ENCODE measurements at places on chromosomes 5 and 9.

DNA sequence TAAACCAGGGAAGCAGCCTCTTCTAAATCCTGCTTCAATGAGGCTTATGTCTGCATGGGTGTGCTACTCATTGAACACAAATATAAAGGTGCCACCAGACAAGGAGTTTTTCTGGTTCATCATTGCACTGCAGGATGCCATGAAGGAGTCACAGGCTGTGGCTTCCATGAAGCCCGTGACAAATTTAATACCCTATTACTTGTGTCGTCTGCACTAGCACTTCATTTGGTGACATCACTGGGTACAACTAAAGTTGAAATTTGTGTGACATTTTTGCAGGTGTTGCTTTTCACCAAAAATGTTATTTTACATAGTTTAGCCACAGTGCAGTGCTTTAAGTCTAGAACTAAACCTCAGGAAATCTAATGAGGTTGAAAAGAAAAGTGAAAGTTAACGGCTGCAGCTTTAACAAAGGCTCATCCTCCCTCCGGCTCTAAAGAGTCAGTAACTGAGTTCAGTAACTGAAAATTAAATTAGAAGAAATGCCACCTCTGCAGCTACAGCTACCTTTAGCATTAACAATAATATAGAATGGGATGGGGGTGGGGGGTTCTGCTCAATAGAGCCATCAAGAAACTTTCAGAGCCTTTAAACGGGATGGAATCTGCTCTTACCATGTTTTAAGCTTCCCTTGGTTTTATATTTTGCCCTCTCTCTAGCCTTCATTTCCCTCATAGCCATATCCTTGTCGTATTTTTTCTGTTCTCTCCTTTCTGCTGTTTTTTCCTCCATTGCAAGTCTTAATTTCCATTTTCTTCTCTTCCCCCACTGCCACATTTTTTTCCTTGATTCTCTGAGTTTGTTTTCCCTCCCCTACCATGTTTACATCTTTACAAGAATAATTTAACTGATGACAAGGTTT is 233.8 kb upstream of the TMEM161B start:
- no peak for DNase-seq

GRCh38 chr5:66621146-66621545 is 25.0 kb downstream of the MAST4 start:
- DNase-seq = no peak

- no peak for DNase-seq
These were observed 5.2 kb downstream of the UCK1 start for GRCh38 chr9:131525643-131526565.

DNA sequence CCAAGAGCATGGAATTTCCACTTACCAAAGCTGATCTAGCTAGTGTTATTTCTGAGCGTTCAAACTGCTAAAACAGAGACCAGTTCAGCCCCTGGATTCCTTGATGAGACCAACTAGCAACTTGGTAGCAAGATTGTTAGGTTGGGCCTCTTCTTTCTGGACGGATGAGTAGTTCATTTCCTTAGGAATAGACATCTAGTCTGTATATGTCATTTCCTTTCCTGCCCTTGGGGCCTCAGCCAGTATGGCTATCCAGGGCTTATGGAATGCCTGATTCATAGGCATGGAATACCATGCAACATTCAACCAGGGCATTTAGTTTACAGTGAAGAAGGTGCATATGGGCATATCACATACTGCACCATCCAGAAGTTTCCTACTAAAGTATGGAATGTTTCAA is 14.5 kb upstream of the LPAR1 start:
- DNase-seq = no peak

- no peak for DNase-seq
These were observed 2.9 kb downstream of the UNC13B start for GRCh38 chr9:35164711-35165110.

GRCh38 chr9:116855881-116856662 is 169.0 kb downstream of the TRIM32 start:
- DNase-seq = no peak

- DNase-seq = no peak
These were observed 94.1 kb upstream of the ADAMTS2 start for GRCh38 chr5:179439181-179439985.

DNA sequence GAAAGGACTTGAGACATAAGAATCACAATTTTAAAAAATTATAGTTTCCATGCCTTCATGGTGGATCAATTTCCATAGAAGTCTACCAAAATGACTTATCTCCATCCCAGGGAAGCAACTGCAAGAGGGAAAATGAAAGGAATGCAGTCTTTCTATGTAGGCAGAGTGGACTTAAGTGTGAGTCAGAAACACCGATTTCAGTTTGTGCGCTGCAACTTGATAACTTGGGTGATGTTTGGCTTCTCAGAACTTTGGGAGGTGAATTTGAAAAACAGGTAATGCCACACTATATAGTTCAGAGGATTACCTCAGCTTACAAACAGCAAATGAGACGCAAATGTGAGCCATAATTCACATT is 708 bp upstream of the CSNK1G3 start:
- no peak for DNase-seq

- DNase-seq = no peak
These were observed 110.1 kb downstream of the FOXD1 start for GRCh38 chr5:73338256-73339050.

GRCh38 chr9:35364817-35365585 is 124.9 kb upstream of the RUSC2 start:
- no peak for DNase-seq

GRCh38 chr9:128405780-128406171 is 14.9 kb upstream of the CERCAM start:
- no peak for DNase-seq

Measured in NT2/D1 (cell line).